ENCODE measurements at places on chromosomes 2 and 18.

DNA sequence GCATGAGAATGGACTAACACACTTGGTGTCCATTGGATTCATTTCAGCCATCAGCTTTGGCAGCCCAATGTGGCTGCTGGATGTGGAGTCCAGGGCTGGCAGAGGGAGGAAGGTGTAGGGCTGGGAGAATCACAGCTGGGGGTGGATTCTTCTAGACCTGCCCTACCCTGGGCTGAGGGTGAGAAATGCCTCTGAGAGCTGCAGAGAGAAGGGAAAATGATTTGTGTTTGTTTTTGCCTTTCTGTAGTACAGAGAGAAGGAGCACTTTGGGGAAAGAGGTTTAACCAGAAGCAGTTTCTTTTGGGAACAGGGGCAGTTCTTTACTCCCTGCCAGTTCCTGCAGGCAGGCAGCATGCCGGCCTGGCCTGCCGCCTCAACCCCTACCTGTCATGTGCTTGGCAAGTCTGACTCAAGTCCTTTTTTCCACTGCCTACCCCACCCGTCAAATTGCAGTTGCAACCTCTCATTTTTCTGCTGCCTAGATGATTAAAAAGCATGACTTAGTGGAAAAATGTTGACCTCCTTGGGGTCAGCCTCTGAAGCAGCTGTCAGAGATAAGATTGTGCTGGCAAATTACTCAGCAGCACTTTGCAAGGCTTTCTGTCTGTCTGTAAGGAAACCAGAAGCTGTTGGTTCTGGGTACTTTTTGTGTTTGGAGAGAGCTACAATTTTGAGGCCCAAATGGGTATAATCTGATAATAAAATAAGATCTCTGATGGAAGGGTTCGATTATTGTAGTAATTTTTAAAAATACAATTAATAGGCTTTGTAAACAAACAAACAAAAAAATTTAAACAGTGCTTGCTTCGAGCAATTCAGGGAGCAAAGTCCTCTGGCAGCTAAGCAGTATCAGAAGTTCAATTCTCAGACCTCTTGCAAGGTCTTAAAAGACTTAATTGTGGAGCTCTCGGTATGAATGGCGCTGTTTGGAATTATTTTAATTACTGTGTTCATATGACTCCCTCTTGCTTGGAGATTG is 21.7 kb downstream of the LBH start:
- DNase-seq, result peak; percentile 81

DNA sequence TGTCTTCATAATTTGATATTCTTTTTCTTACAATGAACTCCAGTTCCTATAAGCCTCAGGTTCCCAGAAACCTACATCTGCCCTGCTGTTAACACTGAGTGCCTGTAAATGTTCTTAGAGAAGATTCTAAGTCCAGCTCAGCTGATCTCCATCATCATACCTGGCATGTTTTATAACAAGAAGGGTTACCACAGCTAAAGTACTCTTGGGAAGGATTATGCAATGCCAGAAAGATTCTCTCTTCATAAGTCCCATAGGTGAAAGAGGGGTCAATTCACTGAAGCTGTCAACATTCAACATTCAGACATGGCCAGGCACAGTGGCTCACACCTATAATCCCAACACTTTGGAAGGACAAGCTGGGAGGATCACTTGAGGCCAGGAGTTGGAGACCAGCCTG is 31.3 kb upstream of the PTPN4 start:
- no peak for DNase-seq

GRCh38 chr2:45964223-45964841 is 312.9 kb downstream of the PRKCE start:
- peak; percentile 18 for DNase-seq

- DNase-seq, result no peak
Observed at GRCh38 chr2:180312542-180312941, 305.4 kb upstream of the CWC22 start.

DNA sequence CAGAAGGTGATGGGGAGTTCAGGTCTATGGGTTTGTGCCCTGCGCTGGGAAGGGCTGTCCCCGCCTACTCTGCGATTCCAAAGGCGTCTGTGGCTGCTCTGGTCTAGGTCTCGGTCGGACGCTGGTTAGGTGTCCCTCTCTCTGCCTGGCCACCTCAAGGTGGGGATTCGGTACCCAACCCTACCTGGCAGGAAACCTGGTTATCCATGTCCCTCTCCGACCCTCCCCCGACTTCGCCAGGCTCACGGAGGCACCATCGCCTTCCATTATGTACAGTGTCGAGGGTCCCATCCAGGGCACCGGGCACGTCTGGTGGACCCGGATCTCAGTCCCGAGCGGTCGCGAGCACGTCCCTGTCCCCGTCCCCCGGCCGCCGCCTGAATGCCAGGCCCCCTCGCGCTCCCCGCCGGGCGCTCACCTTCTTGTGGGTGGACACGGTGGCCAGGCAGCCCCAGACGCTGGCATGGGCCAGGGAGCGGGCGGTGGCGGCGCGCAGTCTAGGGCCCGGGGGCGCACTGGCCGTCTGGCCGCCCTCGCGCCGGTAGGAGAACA is 628 bp downstream of the CREG2 start:
- peak; percentile 14 for DNase-seq

DNA sequence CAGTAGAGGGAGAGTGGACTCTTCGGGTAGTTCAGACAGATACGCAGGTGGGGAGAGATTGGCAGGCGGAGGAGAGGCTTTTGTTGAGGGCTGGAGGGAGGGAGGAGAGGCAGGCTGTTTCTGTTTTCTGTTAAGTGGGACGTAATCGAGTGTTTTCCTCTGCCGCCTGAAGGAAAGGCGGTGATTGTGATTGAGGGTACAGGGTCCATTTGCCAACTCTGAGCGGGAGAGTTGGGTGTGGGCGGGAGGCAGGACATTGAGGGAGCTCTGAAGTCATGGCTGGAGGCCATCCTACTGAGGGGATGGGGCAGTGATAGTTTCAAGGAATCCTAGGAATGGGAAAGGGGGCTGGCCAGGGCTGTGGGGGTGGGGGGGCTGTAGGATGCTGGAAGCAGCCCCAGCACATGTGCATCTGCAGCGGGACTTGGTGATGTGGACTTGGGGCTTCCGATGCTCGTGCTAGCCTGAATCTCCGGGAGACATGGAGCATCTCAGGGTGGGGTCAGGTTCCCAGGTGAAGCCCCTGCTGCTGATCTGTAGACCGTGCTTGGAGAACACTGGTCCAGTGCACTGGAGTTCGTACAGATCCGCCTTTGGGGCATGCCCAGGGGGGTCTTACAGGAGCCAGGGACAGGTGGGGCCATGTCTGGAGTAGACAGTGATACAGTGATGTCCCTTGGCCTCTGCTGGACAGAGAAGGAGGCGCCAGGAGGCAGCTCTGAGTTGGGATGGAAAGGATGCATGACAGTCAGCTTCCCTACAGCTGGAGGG is 167.5 kb downstream of the AGAP1 start:
- DNase-seq, result no peak

- DNase-seq, result no peak
Observed at GRCh38 chr2:142966284-142966683, 88.8 kb downstream of the KYNU start.

- no peak for DNase-seq
Observed at GRCh38 chr2:105626212-105626965, 118.3 kb upstream of the NCK2 start.

GRCh38 chr2:98822301-98823164 is 91.6 kb upstream of the MGAT4A start:
- DNase-seq, result peak; percentile 74

DNA sequence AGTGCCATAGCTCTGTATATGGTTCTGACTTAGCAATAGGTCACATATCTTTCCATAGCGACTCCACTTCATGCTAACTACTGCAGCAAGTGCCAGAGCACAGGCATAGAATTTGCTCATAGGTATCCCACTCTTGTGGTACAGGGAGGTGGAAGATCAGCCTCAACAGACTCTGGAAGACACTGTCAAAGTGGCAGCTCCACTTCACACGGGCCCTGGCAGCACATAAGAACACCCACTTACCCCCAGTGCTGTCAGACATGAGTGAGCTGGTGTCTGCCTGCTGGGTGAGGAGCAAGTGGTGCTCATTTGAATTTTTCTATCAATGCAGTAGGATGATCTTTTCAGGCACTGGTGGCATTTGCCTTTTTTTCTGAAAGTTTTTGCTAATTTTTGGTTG is 48.6 kb downstream of the BCL2L11 start:
- DNase-seq, result no peak

DNA sequence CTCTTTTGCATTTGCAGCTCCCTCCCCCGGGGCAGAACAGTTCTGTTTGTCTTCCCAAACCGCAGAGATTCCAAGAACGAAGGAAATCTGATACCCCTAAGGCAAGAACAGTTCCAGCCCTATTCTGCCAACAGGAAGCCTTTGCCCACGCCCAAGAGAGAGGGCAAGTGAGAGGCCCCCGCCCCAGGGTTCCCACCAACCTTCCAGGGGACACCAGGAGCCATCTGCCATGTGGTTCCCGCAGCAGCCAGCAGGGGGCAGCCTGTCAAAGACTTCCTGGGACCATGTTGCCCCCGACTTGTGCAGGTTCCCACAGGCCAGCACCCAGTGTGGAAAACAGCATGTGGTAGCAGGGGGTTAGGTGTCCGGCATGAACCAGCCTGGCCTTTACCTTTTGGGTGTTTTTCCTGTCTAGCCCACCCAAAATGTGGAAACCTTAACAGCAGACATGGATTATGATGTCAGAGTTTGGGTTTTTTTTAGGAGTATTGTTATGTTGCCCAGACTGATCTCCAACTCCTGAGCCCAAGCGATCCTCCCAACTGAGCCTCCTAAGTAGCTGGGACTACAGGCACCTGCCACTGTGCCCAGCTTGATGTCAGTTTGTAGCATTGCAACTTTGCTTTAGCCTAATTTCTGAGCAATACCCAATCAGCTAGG is 21.7 kb upstream of the EFHD1 start:
- DNase-seq, result peak; percentile 82

- no peak for DNase-seq
Observed at GRCh38 chr2:15981646-15982045, 41.3 kb downstream of the MYCN start.

- no peak for DNase-seq
Observed at GRCh38 chr2:71455741-71456569, 2.6 kb downstream of the DYSF start.

DNA sequence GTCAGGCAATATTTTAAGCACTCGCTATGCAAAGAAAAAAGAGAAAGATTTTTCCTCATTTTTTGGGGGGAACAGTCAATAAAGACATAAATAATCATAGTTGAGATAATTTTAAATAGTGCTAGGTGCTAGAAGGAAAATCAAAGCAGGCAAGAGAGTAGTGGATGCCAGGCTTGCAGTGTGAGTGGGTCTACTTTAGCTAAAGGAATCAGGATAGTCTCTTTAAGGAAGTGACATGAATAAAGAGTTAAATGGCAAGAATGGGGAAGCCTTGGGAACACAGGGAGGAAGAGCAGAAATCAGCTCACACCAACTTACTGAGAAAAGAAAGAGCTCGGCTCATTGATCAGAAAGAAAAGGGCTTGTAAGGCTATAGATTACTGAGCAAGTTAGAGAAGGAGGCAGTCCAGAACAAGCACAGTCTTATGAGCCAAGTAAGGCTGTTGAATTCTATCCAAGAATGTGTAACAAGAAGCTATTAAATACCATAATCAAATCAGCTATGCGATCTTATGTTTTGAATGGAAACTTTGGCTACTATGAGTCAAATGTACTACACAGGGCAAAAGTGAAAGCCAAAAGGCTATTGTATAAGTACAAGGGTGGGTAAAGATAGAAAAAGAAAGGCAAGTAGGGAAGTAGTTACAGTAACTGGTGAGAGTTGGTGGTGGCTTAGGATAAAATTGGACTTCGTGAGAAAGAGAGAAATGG is 833.8 kb upstream of the PIK3C3 start:
- no peak for DNase-seq

- peak; percentile 27 for DNase-seq
Observed at GRCh38 chr2:46615986-46616485, 136.7 kb downstream of the TMEM247 start.

DNA sequence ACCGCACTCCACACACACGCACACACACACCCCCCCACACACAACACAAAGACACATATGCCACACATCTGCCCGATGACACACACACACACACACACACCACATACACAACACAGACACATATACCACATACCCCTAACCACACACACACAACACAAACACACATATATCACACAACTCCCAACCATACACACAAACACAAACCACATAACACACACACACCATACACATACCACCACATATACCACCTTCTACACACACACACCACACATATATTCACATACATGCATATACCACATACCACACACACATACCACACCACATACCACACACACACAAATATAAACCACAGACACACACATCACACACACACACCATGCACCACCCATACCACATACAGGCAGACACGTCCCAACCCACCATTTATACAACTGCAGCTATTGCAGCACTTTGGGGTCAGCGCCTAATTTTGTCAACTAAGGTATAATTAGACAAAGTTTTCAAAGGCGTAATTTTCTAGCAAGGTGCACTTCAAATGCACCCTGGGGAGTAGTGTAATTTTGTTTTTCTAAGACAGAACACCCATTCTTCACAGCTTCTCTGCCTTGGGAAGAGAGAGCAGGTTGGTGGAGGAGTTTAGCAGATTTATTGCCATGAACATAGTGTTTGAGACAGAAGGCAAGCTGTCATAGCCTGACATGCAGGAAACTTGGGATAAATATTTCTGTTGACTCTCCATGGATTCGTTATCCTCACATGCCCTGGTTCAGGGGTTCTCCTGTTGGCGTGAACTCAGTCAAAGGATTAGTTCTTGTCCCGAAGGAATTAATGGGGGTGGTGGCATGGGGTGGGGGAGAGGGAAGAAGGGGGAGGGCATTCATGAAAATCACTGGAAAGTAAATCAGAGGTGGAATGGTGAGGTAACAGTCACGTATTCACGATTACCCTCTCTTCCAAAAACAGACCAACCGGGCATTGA is 416.1 kb downstream of the LPIN1 start:
- DNase-seq, result no peak

GRCh38 chr2:213121690-213122089 is 29.7 kb downstream of the IKZF2 start:
- no peak for DNase-seq

DNA sequence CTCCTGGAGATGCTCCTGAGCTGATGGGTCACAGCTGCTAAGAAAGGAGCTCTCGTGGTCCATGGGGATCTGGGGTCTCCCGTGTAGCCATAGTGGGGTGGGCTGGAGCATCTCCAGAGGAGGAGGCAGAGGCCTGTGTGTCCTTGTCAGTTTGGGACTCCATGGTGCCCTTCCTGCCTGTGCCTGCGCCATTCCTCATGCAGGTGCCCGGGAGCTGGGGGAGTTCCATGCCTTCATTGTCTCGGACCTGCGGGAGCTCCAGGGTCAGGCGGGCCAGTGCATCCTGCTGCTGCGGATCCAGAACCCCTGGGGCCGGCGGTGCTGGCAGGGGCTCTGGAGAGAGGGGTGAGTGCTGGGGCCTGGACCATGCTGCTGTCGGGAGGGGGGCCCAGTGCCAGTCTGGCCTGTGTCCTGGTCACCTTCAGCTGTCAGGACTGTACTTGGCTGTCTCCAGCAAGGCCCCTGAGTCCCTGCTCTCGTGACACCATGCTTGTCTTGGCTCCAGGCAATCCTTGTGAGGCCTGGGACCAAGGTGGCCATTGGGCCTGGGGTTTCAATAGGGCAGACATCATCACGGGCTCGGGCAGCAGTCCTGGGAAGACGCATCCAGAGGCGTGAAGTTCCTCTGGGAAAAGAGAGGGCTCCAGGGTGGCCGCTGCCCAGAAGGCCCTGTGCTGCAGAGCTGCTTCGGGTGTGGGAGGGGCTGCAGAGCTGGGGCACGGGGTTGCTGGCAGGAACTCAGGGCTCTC is 7.3 kb downstream of the CAPN10 start:
- DNase-seq, result no peak

- peak; percentile 11 for DNase-seq
Observed at GRCh38 chr2:104443145-104443544, 410.8 kb upstream of the POU3F3 start.

- no peak for DNase-seq
Observed at GRCh38 chr18:56565551-56566345, 72.6 kb downstream of the TXNL1 start.

All from stimulated activated CD4-positive, alpha-beta T cell treated with anti-CD3 and anti-CD28 coated beads, Interleukin-15, amount 100 ng/mL, for 24 hours (primary cell).